ENCODE measurements at places on chromosomes 2 and 18. TPM values are rescaled to one million over a fixed set of nuclear protein-coding genes. Genes with fewer than 3 reads are reported as not detected.

- DNase-seq = no peak
Observed at GRCh38 chr18:7516266-7517117, 50.6 kb upstream of the PTPRM start.

DNA sequence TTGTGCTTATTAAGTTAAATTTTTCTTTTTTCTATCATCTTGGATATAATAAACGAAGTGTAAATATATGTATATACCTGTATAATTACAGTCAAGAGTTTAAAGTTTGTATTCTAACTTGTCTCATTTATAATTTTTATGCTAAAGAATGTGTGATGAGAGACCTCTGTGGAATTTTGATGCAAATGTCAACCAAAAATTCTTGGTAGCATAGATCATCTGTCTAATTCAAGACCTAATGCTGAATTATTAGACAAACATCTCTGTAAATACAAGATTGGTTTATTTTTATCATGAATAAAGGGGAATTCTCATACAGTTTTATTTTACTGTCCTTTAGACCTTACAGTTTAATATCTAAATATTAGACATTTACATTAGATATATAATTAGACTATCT is 149.2 kb upstream of the VWC2L start:
- DNase-seq = no peak

- DNase-seq = peak; percentile 86
Observed at GRCh38 chr2:20411361-20411894, 35.4 kb upstream of the RHOB start.

DNA sequence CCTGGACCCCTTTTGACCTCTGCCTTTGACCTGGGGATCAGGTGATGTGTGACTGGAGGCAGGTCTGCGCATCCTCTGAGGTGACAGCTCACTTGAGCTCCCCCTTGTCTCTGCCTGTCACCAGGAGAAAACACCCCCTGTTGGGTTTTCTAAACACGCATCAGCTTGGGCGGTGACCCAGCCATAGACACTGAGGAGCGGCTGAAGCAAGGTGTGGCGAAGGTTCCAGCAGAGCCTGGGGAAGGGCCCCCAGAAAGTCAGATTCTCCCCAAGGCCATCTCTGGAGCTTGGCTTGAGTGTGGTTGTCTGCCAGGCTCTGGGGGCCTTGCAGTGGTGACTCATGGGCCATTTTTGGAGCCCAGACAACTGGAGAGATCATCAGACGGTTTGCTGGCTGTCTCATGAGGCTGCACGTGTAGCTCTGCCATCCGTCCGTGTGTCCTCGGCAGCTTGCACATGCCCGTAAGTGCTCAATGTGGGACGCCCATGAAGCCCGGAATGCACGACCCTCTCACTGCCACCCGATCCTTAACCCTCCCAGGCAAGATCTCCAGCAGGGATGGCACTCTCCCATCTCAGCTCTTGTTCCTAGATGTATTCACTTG is 29.4 kb downstream of the SIX3 start:
- DNase-seq = no peak

GRCh38 chr2:182110347-182110746 is 124.7 kb downstream of the PPP1R1C start:
- no peak for DNase-seq

GRCh38 chr18:8194431-8194830 is 414.8 kb upstream of the RAB12 start:
- no peak for DNase-seq

DNA sequence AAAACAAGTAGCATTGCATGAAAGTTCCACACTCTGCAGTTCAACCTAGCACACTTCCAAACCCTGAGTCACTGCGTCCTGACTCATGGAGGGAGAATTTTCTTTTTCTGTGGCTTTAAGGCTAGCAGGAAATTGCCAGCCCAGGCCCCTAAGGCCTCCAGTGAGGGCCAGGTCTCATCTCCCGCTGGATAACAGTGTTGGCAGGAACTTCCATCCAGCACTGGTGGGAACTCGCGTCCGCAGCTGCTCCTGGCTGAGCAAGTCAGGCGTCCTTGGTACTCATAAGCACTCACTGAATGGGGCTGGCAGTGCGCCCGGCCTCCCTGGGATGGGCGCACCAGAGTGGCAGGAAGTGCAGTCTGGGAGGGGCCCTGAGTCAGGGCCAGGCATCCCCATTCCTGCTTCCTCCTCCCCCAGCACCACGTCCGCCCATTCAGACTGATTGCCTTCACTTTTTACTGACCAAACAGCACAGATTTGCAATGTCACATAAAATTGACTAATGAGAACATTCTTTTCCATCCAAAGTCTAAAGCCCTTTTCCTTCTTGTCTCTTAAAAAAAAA is 14.3 kb downstream of the MALL start:
- peak; percentile 94 for DNase-seq

- DNase-seq = no peak
Observed at GRCh38 chr2:43146083-43146482, 80.3 kb downstream of the ZFP36L2 start.

Gene TDRD15
- 0.08 TPM for total RNA-seq

Gene CABLES1
- total RNA-seq = 7.2 TPM

DNA sequence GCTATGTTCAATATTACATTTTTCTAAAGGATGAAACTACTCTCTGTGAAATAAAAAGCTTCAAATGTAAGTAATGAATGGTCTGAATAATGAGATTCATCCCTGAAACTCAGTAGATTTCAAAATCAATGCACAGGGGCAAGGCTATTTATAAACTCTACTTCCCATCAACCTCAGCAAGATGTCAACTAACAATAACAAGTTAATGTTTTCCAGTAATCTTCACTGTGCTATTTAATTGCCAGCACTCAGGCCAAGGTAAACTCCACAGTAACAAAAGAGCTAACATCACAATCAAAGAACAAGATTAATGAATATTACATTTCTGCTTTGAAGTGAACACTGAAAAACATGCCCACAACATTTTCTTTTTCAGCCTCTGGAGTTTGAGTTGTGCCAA is 144.3 kb upstream of the ZFP36L2 start:
- no peak for DNase-seq

DNA sequence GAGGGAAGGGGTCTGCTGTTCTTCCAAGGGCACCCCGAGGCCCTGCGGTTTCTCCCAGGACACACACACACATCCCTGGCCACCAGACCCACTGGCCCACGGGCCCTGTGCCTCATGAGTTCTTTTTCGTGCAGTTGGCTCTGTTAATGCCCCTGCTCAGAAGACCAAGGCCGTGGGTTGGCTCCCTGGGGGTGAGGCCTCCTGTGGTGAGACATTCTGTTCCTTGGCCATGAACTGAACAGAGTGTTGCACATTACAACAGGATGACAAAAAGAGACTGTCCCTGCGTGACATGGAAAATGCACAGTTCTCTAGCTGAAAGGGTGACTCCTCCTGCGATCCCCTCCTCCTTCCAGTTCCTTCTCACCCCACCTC is 30.7 kb downstream of the SH2D6 start:
- DNase-seq = no peak

Gene DYNAP
- total RNA-seq = not detected

Gene CPS1
- 1.4 TPM for total RNA-seq

Gene SLC23A3
- 0.37 TPM for total RNA-seq

- no peak for DNase-seq
Observed at GRCh38 chr2:162967811-162968210, 129.2 kb upstream of the KCNH7 start.

All from heart left ventricle (tissue), 16 donors.